ENCODE measurements at places on chromosomes 4 and X. TPM values are rescaled to one million over a fixed set of nuclear protein-coding genes. Genes with fewer than 3 reads are reported as not detected.

Gene CT45A10
- not detected for total RNA-seq

Gene FAM241A
- total RNA-seq: 1.1 TPM

Gene RHOXF1
- not detected for total RNA-seq

Gene PABPC4L
- total RNA-seq: 0.26 TPM

Gene FATE1
- total RNA-seq: not detected

Gene CLCN4
- total RNA-seq: 5.1 TPM

Gene HERC5
- total RNA-seq: 1.8 TPM

Gene SH3D19
- total RNA-seq: 20.3 TPM

All from smooth muscle cell of the pulmonary artery (primary cell).